Kidney tubule cell (primary cell): ENCODE measurements at places on chromosomes 11 and 22.

DNA sequence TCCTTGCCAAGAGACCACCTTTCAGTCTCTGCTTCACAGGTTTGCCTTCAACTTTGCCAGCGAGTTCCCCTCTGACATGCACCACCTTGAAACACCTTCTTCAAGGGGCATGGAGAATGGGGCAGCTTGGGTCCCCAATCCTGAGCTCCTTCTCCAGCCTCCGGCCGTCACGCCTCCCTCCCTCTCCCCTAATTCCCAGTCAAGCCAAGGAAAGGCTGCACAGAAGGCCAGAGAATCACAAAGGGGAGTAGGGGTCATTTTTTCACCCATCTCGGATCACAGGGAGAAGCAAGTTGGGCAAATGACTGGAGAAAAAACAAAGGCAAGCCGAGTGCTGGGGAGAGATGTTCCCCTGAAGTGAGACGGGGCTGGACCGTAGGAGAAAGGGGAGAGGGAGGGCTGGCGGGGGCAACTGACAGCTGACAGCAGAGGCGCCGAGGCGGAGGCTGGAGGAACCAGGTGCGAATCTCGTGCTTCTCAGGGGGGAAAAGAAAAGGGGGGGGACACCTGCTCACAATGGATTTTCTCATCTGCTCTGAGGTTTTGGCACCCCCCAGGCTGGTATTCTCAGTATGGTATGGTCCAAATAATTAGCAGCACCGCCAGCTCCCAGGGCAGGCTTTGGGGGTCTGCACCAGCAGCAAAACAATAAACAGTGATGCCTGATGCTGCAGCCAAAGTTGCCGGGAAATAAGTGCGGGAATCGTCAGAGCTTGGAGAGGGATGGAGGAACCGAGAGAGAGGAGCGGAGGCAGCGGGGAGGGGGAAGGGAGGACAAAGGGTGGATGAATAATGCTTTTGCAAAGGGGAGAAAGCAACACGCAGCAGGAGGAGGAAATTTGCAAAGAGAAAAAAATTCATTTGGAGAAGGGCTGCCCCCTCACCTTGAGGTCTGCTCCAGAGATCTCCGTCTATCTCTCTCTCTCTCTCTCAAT, 644 bp downstream of the YPEL4 start:
- no peak for DNase-seq

DNA sequence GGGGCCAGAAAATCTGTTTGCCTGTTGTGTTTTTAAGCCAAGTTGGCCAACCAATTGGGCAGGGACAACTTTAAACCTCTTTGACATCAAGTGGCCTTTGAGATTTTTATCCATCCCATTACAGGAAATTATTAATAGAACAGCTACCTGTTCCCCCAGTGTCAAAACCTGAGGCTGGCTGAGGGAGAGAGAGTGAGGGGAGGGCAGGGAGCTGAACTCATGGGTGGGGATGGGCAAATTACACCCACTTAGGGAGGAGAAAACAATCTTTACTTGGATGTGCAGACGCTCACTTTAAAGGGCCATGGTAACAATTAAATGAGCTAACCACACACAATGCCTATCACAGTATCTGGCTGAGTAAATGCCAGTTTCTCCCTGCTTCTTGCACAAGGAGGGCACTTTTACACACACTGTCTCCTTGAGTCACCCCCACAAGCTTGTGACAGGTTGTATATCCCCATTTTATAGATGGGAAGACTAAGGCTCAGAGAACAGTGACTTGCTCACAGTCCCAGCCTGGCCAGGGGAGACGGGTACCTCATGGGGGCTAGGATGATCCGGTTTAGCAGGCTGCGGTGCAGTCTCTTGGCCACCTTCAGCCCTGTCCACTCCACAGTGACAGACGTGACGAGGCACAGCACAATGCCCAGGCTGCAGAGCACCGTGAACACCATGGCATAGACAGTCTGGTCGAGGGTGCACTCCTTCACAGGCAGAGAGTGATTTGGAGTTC, 17.8 kb upstream of the KCNJ11 start:
- DNase-seq, result no peak

DNA sequence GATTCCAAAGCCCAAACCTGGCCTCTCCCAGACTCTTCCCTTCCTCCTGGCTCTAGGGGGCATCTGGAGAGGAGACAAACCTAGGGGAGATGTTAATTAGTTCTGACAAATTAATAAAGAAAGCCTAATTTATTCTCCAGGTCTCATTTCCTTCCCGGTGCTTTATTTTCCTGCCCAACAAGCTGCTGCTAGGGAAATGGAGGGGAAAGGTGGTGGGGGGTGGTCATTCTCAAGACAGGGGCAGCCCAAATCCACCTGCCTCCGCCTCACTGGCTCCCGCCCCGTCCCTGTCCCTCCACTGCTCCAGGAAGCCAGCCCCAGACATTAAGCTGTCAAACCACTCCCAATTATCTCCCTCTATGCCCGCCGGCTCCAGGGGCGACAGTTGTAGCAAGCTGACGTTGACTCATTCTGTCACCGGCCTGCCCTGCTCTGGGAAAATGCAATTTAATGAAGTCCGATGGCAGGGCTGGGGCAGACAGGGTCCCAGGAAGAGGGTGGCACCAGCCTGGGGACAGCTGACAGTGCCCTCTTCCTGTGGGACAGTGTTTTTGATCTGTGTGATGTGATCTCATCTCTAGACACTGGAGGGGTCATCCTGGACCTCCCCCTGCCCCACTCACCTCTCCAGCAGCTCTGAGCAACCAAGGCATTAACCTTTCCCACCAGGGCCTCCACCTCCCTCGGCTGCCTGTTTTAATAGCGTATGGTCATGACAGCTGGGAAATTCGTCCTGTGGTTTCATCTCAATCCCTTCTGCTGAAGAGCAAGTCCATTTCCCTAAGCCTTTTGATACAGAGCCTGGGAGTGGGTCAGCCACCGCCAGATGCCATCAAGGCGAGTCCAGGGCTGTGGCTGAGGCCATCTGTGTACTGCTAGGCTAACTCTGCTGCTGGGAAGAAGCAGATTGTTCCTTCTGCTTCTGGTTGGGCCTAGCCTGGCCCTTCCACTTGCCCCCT, 27.1 kb downstream of the NECTIN1 start:
- no peak for DNase-seq

GRCh38 chr11:41301023-41301422, 158.4 kb downstream of the LRRC4C start:
- DNase-seq, result peak; percentile 35

GRCh38 chr11:10937385-10937771, 79.5 kb upstream of the ZBED5 start:
- no peak for DNase-seq

DNA sequence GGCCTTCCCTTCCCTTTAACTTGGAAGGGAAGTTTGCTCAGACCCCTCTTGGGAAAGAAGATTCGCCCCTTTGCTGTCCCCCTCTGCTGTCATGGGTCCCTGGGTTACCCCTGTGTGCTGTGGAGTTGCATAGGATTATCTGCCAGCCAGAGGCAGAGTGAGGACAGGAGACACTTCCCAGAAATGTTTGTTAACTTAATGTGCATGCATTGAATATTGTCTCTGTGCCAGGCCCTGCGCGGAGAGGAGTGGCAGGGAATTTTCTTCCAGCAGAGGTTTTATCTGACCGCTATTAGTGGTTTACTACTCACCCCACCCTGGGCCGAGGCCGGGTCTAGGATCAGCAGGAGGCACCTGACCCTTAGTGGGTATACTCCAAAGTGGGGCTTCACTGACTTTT, 894.8 kb downstream of the TBC1D22A start:
- DNase-seq, result no peak

- DNase-seq, result no peak
Observed at GRCh38 chr11:422249-422656, 7.5 kb upstream of the SIGIRR start.

DNA sequence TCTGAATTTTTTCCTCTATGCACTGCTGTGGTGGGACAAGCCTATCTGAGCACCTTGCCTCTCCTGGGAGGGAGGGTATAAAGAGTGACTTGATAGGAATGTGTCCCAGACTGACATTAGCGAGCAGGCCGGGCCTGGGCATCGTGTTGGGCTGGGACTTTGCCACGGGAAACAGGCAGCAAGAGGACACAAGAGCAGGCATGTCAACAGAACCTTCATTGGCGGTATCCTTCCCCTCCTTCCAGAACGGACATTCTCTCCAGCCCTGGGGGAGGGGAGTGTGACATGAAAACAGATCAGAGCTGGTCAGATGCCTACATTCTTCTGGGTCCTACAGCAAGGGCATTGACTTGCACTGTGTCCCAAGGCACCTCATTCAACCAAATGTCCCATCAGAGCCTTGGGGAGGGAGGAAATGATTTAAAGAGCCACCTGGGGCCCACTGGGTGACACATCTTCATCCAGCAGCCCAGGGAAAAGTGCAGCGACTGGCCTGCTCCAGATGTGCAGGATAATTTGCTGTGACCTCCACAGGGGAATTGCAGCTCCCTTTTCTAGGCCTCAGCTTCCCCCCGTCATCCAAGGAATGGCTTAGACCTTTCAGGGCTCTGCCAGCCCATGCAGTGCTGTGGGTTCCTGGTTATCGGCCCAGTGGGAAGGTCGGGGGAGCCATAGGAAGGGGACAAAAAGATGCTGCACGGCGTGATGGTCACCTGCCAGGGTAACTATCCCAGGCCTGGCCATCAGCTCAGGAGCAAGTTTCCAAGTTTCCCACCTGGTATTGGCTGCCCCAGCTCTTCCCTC, 21.8 kb upstream of the UVRAG start:
- DNase-seq, result no peak

DNA sequence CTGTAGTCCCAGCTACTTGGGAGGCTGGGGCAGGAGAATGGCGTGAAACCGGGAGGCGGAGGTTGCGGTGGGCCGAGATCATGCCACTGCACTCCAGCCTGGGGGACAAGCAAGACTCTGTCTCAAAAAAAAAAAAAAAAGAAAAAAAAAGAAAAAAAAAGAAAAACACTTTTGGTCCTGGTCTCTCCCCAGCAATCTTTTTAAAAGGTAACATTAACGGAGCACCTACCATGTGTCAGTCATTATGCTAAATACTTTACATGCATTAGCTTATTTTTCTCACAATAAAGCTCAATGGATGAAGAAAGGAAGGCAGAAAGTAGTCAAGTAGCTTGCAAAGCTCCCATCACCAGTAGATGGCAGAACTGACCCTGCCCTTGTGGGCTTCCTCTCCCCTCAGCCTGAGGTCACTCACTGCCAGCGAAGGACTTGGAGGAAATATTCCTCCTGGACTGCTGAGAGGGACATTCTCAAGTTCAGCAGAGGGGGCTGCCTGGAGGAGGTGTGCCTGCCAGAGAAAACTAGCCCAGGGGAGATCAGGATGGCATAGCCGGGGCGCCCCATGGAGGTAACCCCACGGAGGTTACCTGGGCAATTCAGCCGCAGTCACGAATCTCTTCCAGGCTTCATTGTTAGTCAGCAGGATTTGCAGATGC, 15.5 kb downstream of the APOL3 start:
- peak; percentile 79 for DNase-seq

DNA sequence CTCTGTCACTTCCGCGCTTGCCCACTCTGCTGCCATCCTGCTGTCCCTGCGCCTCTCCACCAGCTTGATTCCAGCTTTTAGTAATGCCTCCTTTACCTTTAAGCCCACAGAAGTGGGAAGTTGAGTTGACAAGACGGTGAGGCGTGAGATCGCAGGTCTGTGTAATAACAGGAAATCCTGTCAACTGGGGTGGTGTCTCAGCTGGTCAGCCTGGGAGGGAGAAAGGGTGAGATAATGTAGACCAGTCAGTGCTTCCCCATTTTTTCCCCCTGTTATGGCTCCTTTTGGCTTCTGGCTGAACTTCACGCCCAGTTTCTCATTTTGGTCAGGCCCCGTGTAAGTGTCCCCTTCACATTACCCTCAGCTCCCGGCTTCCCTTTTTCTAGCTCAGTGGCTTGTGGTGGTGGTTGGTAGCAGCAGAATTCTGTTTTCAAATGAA, 98.9 kb downstream of the TRAF6 start:
- DNase-seq, result no peak
